NCI-H2107 (cell line): ENCODE measurements at places on chromosomes 3 and 15.
A peak's percentile ranks its signal among the peaks of the same experiment; 100 is the strongest.

GRCh38 chr3:48756640-48757039, 39.6 kb upstream of the IP6K2 start:
- DNase-seq, result no peak

GRCh38 chr15:80550908-80551260, 144.2 kb upstream of the ABHD17C start:
- no peak for DNase-seq

- no peak for DNase-seq
These were observed 613.1 kb downstream of the SI start for GRCh38 chr3:164465172-164465571.

GRCh38 chr15:84819291-84819768, 2.2 kb downstream of the ALPK3 start:
- DNase-seq, result no peak

DNA sequence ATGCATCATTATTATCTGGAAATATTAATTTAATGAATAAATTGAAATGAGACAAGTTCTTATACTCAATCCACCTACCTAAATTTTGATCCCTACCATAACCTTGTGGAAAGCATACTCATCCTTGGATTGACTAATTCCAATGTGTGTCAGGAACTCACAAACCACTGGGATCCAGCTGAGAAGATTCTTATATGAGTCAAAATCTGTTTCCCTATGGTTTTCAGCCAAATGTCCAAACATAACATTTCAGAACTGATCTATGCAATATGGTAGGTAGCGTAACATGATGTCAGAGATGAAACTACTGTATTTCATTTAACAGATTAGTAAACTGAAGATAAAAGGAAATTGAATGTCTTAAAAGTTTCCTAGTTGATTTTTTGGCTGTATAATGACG, 250.0 kb downstream of the PLOD2 start:
- no peak for DNase-seq

- no peak for DNase-seq
These were observed 333.9 kb upstream of the THRB start for GRCh38 chr3:24828551-24828950.

DNA sequence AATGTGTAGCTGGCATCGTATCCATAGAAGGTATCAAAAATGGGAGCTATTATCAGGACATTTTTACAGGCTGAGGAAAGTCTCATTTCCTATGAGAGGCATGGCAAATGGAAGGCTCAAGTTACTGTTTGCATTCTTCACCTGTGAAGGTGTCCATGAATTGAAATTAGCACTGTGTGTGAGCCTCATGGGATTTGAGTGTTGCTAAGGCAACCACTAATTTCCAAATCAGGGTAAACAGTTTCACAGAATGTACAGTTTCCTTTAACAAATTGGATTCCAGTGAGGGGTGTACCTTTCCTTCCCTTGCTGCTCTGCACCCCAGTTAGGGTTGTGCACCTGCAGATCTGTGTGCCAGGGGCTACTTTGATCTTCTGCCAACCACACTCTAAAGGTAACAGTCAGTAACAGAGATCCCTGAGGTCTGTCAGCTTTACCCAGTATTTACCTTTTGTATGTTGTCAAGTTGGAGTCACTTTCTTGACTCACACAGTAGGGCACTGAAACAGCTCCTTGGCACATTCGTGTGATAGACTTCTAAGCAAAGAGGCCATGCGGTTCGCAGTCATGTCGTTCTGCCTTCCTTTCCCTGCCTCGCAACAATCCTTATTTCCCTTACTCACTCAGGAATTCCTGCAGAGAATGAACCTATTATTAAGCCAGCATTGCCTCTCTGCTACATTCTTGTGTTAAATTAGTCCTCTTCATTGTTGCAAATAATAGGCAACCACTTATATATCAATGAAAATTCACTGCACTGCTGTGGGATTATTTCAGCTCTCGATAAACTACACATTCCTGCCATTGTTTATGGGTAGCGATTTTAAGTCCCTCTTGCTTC, 129.8 kb upstream of the GBE1 start:
- peak; percentile 63 for DNase-seq

GRCh38 chr3:168331756-168332155, 236.0 kb upstream of the GOLIM4 start:
- no peak for DNase-seq

DNA sequence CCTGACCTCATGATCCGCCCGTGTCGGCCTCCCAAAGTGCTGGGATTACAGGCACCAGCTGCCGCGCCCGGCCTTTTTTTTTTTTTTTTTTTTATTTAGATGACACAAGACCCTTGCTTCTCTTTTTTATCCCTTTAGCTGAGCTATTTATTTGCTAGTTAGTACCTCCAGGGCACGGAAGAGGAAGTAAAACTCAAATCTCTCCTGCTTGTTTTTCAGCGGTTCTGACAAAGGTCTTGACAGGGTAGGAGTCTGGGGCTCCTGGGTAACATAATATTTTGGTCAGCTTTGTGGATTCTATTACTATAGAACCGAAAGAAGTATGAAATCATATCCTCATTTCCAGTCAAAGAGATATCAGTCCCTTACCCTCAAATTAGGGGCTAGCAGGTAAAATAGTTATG, 44.0 kb upstream of the ETV5 start:
- DNase-seq, result no peak

DNA sequence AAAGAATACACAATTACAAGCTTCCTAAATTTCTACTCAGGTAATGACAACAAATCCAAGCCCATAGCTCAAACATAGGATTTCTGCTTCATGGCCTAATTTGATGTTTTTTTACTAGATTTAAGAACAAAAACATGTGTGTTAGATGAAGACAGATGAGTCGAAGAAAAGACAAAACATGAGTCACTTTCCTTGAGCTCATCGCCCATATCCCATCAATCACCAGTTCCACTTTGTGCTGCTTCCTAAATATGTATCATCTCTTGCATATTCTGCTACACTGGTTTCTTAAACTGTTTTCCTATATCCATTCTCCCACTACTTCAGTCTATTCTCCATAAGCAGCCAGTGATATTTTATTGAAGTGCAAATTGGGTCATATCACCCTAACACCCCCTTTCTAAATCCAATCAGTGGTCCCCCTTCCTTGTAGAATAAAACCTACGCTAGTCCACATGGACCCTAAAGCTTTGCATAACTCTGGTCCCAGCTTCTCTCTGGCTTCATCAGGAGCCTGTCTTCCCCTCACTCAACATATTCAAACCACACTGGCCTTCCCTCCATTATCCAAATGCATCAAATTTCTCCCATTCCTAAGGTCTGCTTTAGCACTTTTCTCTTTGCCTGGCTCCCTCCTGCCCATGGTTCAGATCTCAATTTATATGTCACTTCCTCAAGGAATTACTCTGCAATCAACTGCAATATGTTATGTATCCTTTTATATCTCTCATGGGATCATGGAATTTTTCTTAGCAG, 1033.9 kb downstream of the FHIT start:
- DNase-seq, result no peak

DNA sequence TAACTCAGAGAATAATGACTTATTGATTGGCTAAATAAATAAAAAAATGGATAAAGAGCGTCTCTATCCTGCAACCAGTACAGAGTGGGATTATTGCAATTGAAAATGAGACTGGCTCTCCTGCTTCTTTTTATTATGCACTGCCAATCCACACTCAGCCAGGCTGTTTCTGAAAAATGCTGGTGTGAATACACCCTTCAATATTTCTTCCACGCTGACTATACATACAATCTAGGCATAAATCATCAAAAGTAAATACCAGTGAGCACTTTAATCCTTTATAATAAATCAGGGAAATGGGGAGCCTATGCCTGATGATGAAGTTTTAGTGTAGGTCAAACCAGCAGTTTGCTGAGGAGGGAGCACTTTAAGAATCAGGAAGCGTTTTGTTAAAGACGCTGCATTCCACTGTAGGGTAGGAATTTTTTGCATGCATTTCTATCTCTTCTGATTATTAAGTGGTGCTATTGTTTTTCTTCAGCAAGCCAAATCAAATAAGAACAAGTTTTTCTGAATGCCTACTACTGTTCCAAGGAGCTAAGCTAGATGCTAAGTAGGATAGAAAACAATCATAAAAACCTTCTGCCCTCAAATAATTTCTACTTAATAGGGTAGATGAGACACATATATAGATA, 781.5 kb downstream of the TBL1XR1 start:
- no peak for DNase-seq

GRCh38 chr15:70023064-70023768, 74.5 kb downstream of the TLE3 start:
- peak; percentile 12 for DNase-seq

DNA sequence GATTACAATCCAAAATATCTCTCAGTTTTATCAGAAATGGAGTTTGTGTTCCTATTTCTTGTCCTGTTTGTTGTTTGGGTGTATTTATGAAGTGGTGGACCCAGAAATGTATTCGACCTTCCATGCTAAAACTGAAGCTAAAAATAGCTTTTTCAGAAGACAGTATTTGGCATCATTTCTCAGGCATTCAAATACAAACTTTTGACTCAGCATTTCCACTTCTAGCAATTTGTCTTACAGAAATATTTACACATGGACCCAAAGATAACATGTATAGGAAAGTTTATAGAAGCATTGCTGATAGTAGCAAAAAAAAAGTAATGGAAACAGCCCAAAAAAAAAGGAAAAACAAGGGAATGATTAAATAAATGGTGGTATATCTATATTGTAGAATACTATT, 156.3 kb downstream of the HCN4 start:
- DNase-seq, result no peak

DNA sequence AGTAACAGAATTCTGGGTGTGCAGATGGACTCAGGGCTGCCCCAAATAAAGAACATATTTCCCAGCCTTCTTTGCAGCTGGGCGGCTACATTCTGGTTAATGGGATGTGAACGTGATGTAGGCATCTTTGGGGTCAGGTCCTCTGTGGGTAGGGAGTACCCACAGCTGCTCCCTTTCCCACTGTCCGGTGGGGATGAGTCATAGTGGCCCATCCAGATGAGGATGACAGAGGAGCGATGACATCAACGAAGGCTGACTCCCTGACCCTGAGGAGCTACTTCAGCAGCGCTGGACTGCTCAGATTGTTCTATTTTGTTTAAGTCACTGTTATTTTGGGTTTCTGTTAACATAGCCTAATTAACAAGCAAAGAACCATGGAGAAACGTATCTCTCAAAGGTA, 38.0 kb downstream of the SRPRB start:
- DNase-seq, result no peak

GRCh38 chr3:81218023-81218422, 543.4 kb downstream of the GBE1 start:
- no peak for DNase-seq

- no peak for DNase-seq
These were observed 114.5 kb upstream of the GOLGA8J start for GRCh38 chr15:29968099-29968894.

- no peak for DNase-seq
These were observed 137.7 kb downstream of the NSMCE3 start for GRCh38 chr15:29131840-29132420.

DNA sequence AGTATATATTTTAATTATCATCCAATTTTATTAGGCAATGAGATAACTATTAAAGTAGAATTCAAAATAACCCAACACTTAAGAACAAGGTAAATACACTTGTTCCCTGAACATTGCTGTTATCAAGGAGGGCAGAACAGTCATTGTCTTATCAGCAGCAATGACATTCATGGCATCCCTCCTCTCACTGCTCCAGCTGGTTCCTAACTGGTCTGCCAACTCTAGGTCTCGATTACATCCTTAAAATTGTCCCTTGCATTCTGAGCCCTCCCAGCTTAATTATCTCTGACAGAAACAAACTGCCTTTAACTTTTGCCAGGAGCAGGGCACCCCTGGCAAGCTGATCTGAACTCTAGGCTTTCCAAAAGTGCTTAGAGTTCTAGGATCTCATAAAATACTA, 14.0 kb upstream of the DYNC1LI1 start:
- no peak for DNase-seq

DNA sequence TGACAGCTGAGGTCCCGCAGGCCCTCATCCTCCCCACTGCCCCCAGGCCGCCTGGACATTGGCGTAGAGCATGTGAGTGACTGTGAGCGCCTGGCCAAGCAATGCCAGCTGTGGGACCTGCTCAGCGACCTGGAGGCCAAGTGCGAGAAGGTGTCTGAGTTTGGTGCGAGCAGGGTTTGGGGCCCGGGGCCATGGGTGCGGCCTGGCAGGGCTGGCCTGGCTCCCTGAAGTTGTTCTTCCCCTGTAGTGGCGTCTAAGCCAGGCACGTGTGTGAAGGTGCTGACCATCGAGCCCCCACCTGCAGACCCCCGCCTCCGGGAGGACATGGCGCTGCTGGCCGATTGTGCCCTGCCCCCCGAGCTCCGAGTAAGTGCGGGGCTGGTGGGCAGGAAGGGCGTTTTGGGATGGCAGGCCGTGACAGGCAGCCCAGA, 4.2 kb downstream of the ABTB1 start:
- no peak for DNase-seq

GRCh38 chr3:190973771-190974170, 111.3 kb upstream of the GMNC start:
- no peak for DNase-seq

DNA sequence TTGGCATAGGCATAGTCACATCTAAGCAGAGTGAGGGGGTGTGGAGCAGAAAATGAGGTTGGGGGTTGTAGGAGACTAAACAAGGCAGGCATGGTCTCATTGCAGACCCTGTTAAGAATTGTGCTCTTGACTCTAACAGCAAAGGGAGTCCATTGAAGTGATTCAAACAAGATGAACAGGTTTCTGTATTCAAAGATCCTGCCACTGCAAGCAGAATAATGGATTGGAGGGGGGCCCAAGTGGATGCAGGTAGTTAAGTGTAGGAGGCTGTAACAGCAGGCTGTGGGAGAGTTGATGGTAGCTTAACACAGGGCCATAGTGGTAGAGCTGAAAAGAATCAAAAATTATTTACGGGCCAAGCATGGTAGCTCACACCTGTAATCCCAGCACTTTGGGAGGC, 34.4 kb downstream of the CASR start:
- no peak for DNase-seq

- no peak for DNase-seq
These were observed 14.3 kb downstream of the ABCC5 start for GRCh38 chr3:184003187-184003967.
